ENCODE measurements at places on chromosomes 2 and 18. TPM values are rescaled to one million over a fixed set of nuclear protein-coding genes. Genes with fewer than 3 reads are reported as not detected.

Gene LIMS4
- total RNA-seq: 11.2 TPM

Gene HOXD11
- not detected for total RNA-seq

Gene STAM2
- total RNA-seq: 24.2 TPM

Gene ALPI
- not detected for total RNA-seq
